Kidney capillary endothelial cell (primary cell): ENCODE measurements at places on chromosomes 1 and 21.

GRCh38 chr21:46667741-46668380 lies 32.4 kb downstream of the PRMT2 start:
- peak; percentile 12 for DNase-seq

GRCh38 chr1:91059157-91059556 lies 37.3 kb upstream of the ZNF644 start:
- no peak for DNase-seq

- DNase-seq, result peak; percentile 75
Observed at GRCh38 chr1:16215882-16216753, 3.7 kb upstream of the ARHGEF19 start.

DNA sequence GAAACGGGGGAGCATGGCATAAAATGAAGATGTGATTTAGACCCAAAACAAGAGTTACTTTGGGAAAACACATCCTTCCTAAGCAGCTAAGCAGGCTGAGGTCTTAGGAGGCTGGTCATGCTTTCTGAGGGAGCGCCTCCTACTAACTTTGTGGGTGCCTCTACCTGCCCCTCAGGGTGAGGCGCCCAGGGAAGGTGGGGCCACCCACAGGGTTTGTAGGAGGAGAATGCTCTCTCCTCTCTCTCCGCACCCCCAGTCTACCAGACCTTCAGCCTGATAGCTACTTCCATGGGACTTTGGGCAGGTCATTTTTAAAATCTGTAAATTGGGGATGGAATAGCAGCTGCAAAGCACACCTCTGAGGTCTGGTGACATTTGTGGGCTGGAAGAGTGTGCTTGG lies 23.8 kb downstream of the SLC27A3 start:
- no peak for DNase-seq

DNA sequence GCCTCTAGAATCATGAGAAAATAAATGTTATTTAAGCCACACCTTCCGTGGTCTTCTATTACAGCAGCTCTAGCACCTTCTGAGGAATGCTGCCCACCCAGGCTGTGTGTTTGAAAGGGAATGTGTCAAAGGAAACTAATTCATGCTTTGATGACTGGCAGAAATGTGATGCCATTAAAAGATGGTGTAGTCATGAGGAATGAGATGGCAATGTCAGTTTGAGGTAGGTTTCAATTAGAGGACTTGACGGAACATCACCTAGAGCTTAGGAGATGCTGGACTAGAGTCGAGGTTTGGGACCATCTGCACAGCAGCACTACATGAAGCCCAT lies 10.6 kb downstream of the PDZK1 start:
- no peak for DNase-seq

DNA sequence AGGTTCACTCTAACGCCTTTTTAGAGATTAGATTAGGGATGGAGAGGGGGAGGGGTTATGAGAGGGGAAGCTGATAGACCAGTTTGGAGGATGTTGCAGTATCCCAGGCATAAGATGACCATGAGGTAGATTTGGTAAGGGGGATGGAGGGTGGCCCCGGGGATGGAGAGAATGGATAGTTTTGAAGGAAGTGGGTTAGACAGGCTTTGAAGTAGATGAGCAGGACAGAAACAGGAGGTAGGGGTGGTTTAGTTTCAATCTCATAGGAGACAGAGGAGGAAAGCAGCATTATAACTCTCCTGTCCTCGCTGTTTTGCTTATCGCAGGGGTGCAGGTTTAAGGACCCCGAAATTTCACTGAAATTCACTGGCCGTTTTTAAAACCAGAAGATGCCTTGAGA lies 11.8 kb downstream of the UBIAD1 start:
- no peak for DNase-seq

DNA sequence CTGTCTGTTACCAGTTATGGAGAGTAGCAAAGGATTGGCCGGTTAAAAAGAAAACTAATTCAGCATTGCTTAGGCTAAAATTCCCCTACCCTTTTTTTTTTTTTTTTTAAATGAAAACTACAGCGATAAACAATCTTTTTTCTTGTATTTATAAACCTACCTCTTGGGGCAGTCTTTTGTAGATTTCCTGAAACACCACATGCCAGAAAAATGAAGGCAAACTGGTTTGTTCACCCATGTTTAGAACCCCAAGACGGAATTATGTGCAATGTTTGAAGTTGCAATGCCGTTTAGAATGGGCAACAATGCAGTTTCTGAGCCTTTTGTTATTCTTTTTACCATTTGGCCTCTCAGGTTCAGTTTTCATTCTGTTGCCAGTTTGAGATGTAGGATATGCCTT lies 59.1 kb downstream of the PRDM2 start:
- DNase-seq, result no peak

DNA sequence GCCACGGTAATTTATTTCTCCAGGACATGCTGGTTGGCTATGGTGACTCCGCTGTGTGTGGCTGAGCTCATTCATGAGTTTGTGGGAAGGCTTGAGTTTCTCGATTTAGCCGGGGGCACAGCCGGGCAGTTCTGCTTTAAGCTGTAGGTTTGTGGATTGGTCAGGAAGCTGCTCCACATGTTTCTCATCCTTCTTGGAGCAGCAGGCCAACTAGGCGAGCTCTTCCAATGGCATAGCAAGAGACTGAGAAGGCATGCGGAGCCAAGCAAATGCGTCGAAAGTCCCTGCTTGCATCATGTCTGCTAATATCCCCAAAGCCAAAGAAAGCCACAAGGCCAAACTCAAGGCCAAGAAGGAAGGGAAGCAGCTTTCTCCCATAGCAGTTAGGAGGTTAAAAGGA lies 71.6 kb upstream of the GREM2 start:
- DNase-seq, result no peak

DNA sequence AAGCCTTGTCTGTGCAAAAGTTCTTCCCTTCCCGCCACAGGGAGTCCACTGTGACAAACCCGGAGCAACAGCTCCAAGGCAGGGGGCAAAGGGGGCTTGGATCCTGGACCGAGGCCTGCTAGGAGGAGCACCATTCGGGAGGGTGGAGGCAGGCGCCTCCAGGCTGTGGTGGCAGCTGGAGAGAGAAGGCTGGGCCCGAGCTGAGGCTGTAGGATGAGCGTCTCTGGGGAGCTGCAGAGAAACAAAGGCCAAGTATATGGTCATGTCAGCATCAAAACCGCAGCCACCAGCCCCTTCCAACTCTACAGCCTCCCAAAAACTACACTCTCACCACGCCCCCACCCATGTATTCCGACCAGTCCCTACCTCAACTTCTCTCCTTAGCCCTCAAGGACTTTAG lies 579 bp downstream of the SH3BP5L start:
- no peak for DNase-seq

DNA sequence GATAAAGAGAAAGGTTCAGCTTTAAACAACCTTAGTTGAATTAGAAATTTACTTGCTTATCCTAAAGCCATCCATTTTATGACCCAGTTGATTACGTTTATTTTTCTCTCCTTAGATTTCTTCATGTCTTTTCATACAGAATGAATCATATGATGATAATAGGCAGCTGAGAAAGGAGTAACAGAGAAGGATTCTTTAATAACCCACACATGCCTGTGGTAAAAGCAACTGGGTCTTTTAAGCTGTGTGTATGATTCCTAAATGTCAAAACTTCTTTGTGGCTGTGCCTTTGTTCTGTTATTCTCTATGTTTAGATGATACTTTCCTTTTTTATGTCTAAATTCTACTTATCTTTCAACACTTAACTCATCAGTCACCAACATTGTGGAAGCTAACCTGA lies 626.5 kb downstream of the NCAM2 start:
- no peak for DNase-seq

DNA sequence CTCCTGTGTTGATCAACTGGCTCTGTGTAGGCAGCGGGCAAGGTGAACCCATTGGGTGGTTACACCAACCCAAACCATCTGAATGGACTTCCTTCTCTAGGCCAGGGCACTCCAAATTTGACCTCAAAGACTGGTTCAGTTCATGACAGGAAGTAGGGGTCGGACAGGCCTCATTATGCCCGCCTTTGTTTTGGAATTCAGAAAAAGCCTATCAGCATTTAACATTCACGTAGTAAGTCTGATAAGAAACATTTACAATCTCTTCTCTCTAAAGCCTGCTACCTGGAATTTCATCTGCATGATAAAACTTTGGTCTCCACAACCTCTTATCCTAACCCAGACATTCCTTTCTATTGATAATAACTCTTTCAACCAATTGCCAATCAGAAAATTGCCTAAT lies 97.1 kb upstream of the ETV3 start:
- no peak for DNase-seq
